Femur (tissue), 1 donor: ENCODE measurements at places on chromosomes 16 and 17.

GRCh38 chr17:825216-825615 lies 43.1 kb downstream of the MRM3 start:
- DNase-seq, result no peak

DNA sequence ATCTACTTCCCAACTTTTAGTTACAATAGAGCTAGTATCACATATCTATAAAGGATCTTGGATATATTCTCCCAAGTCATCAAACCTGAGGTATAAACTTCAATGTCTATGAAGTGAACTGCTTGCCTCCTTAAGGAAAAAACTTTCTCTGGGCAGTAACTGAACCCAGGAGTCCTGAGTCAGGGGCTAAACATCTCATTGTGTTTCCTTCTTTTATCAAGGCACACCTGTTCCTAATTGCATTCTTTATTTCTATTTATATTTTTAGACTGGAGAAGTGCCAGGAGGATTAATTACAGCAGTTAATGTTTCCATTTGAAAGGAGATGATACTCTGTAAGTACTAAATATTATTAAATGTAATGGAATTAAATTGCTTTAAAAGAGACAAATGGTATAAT lies 98.6 kb downstream of the CDH8 start:
- no peak for DNase-seq

DNA sequence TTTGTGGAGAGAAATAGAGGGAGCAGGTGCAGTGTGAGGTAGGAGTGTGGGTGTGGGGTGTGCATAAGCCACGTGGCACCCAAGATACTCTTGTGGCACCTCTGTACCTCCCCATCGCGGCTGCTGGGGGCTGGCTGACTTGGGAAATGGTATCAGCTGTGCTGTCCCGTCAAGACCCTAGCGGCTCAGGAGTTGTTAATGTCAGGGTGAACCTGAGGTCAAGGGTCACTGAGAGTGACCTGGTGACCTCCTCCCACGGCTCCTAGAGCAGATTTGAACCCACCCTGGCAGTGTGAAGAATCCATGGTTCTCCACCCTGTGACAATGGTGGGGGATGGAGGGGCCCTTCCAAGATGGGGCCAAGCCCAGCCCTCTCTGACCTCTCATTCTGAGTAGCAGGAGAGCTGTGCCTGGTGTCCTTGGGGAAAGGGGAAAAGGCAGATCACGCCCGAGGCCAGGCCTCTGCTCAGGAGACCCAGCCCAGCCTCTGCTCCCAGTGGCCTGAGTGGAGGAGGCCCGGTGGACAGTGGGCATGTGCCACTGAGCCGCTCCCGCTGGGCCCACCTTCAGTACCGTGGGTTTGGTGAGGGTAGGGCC lies 3.0 kb upstream of the WFIKKN2 start:
- no peak for DNase-seq

DNA sequence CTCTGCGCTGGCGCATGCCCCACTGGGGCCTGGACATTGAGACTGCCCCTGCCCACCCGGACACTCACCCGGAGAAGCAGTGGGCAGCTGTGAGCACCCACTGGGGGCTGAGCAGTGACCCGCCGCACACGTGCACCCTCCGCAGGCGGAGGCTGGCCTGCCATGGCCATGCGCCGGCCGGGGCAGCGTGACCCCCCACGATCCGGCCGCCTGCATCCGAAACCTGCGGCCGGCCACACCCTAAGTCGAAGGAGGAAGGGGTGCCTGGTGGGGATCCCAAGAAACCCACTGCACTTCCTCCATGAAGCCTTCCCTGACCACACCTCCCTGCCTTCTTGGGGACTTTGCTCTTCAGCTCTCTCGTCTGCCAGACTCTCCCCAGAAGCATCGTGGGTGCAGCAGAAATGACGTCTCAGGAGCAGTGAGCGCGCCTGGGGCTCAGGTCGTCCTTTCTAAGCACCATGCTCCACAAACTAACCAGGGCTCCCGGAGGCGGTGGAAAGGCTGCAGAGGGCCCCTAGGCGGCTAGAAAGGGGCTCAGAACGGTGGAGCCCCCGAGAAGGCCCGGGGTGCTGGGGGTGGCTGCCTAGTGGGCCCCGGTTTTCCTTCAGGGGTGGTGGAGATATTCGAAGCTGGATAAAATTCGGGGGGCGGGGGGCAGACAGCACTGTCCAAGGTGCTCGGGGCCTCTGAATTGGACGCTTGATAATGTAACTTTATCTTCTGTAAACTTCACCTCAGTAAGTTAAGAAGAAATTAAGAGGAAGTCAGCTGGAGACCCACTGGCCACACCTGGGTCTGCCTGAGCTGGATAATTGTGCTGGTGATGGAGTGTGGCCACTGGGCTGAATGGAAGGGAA lies 1.5 kb downstream of the TPSG1 start:
- DNase-seq, result no peak

DNA sequence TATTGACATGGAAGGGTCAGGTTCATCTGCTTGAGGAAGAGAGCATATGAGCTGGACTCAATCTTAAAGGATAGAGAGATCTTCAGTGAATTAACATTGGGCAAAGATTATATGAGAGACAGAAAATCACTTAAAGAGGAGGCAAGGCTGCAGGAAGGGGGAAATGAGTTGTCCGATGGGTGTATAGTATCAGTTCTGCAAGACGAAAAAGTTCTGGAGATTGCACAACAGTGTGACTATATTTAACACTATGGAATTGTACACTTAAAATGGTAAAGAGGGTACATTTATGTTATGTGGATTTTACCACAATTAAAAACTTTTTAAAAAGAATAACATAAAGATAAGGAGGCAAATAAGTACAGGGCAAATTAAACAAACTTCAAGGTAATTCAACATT lies 80.7 kb downstream of the HELZ start:
- no peak for DNase-seq

GRCh38 chr16:73143002-73143401 lies 95.1 kb upstream of the ZFHX3 start:
- no peak for DNase-seq

GRCh38 chr17:1753767-1754429 lies 8.0 kb upstream of the SERPINF1 start:
- DNase-seq, result no peak

DNA sequence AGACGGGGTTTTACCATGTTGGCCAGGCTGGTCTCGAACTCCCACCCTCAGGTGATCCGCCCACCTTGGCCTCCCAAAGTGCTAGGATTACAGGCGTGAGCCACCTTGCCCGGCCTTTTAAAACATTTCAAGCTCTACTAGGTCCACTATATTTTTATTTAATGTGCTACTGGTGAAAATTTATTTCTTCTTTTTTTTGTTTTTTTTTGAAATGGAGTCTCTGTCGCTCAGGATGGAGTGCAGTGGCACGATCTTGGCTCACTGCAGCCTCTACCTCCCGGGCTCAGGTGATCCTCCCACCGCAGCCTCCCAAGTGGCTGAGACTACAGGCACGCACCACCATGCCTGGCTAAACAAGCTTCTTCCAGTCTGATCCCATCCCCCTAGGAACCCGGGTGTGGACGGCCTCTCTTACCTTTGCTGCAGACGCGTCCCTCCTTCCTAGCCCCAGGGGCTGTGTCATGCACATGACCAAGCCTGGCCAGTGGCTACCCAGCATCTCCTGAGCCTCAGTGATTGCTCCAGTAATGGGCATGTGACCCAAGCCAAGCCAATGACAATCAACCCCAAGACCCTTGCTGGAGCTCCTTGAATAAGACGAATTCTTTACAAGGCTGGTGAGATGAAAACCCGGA lies 40.1 kb upstream of the LITAF start:
- no peak for DNase-seq

DNA sequence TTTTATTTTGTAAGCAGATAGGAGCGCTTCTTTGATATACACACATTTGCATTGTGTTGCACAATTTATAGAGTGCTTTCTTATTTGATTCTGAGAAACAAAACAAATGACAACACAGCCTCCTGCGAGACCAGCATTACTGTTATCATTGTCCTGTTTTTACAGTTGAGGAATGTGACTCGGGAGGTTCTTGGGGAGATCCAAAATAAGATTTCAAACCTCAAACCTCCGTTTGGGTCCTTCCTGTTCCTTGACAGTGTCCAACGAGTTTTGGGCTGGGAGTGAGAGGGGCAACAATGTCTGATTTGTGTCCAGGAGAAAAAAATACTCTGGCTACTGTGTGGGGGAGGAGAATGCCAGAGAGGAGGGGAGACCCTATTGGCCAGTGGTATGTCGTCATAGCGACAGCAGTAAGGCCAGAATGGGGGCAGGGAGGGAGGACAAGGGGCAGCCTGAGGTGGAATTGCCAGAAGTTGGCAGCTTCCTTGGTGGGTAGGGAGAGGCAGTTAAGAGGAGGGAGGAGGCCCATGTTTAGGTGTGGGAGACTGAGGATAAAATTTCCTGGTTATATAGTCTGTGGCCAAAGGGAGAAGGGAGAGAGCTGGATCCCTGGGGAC lies 45.5 kb downstream of the TMEM132E start:
- DNase-seq, result no peak

DNA sequence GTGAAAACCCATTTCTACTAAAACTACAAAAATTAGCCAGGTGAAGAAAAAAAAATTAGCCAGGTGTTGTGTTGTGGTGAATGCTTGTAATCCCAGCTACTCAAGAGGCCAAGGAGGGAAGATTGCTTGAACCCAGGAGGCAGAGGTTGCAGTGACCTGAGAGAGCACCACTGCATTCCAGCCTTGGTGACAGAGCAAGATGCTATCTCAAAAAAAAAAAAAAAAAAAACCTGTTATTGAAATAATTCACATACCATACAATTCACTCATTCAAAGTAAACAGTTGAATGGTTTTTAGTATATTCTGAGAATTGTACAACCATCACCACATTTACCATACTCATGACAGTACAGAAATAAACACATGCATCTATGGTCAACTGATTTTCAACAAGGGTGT lies 31.0 kb downstream of the ZNRF1 start:
- no peak for DNase-seq

DNA sequence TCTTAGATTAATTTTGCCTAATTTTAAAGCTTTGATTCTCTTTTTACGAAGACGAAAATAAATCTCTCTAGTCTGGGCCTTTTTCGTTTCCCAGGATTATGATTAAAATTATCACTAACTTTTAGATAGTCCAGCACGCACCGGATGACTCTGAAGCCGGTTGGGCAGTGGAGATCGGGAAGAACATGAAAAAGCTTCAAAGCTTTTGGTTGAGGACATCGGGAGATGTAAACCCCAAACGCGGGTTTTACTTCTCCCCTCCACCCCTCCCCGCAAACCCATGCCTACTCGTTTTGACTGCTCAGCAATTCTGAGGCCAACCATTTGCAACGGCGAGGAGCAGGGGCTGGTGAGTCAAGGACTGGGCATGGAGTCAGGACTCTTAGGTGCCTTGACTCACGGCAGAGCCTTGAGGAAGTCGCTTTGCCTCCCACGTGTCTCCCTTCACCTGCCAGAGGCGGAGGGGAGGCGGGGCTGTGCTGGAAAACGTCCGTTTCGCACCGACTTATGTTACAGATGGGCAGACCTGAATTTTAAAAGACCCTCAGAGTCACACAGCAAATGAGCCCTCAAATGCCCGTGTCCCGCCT lies 989 bp upstream of the DUSP14 start:
- peak; percentile 69 for DNase-seq

DNA sequence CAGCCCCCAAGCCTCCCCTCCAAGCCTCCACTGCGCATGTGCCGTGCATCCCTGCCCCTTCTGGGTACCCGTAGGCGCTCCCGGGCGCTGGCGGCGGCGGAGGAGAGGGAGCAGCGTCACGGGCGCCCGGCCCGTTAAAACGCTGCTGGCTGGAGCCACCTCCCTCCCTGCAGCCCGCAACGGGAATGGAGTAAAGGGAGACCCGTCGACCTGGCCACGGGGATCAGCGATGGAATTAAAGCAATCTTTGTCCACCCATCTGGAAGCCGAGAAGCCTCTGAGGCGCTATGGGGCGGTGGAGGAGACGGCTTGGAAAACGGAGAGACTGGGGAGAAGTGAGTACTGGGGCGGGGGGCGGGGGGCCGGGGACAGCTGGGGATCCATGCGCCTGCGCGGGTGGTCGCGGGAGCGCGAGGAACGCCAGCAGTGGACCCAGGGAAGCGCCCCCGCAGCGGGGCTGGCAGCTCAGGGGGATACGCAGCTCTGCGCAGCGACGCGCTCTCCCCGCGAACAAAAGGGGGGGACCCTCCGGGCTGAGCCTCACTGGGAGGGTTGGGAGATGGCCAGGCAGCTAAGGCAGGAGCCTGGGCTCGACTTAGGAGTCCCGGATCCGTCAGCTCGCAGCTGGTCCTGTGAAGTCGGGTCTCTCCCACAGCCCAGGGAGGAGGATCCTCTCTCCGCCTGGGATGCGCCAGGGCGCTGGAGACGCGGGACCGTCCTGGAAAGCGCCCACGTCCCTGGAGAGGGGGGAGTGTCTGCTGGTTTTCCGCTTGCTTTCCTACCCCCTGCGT lies at the start of gene BMERB1:
Gene BMERB1 (plus strand): TSS at position 164 of the 791 bp plus-strand sequence. CDS start 66 bp downstream, at position 230.
- peak; percentile 82 for DNase-seq

DNA sequence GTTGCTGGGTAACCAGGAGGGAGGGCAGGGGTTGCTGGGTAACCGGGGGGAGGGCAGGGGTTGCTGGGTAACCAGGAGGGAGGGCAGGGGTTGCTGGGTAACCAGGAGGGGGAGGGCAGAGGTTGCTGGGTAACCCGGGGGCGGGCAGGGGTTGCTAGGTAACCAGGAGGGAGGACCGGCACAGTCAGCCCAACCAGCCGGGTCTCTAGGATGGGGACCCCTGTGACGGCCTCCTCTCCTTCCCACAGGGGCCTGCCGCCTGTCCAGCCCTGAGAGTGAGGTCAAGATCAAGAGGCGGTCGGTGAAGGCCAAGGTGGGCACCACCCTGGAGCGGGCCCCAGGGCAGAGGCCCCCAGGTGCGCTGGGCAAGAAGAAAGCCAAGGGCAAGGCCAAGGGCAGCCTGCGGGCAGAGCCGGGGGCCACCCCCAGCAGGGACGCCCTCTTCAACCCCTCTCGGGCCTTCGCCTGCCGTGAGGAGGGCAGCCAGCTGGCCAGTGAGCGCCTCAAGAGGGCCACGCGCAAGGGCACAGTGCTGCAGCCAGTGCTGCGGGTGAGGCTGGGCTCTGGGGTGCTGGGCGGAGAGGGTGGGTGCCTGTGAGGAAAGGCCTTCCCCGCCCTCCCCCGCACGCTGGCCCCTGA lies 54.6 kb downstream of the ACTG1 start:
- no peak for DNase-seq

DNA sequence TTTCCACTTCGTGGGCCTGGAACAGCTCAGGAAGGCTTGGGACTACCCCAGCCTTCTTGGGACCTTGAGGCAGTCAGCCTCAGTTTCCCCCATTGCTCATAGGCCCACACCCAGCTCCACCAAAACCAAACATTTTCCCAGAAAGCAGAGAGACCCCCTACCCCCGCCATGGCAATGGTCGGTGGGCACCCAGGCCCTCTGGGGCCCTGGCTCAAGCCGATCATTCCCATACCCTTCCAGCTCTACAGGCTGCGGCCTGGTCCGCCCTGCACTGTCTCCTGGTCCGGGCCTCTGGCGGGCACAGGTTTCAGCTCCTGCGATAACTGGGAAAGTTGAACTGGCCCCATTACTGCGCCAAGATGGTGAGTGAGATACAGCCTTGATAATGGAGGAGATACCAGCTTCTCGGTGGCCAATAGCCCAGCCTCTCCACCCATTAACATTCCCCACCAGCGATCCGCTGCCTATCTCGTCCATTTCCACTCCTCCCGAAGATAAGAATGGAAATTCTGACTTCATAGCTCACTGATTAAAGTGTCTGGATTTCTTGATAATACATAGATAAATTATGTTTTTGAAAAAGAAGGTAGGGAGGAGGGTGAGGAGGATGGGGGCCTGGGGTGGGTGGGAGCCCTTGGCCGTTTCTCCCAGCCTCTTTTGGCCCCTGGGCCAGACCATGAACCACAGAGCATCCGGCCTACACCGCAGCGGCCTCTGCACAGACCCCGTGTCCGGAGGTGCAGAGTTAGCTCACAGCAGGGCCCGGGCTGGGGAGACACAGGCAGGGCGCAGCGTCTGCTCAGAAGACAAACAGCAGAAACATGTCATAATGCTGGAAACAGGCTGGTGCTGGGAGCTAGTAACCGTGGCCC lies 11.6 kb downstream of the ZFPM1 start:
- DNase-seq, result no peak

GRCh38 chr17:82236142-82236971 lies 7.5 kb downstream of the SLC16A3 start:
- DNase-seq, result peak; percentile 83
